ENCODE measurements at places on chromosomes 2 and 18.

GRCh38 chr2:58899692-58900091, 658.6 kb upstream of the FANCL start:
- DNase-seq = no peak

- no peak for DNase-seq
Measured at GRCh38 chr2:19541884-19542283, 183.5 kb upstream of the OSR1 start.

- DNase-seq = no peak
Measured at GRCh38 chr2:10230499-10230898, 72.2 kb upstream of the HPCAL1 start.

GRCh38 chr2:110101280-110101844, 14.3 kb downstream of the MALL start:
- no peak for DNase-seq

- DNase-seq = no peak
Measured at GRCh38 chr2:6723865-6724604, 141.7 kb downstream of the CMPK2 start.

GRCh38 chr2:219598308-219599078, 836 bp downstream of the STK11IP start:
- no peak for DNase-seq

DNA sequence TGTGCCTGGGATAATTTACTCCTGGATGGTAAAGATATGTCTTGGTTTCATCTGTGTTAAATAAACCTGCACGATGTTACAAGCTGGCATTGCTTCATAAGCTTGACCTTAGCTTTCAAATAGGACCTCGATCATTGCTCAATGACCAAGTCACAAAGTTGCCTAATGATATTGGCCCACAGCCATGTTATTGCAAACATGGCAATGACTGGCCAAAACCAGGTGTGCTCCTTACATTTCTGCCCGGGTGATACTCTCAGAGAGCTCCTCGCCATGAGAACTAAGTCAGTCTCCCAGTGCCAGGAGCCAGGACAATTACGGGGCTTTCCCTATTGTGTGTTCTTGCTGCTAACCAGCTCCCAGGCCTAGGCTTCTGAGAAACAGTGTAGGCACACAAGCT, 72.5 kb upstream of the CYP1B1 start:
- DNase-seq = no peak

DNA sequence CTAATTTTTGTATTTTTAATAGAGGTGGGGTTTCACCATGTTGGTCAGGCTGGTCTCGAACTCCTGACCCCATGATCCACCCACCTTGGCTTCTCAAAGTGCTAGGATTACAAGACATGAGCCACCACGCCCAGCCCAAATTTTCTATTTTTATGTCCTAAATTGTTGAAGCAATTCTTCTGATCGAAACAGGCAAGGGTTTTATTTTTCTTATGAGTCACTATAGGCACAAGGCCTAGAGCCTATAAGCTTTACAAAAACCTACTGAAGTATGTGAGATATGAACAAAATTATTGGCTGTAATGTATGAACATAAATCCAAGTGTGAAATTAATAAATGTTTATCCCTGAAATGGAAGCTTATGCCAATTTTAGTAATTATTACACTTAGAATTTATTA, 464.2 kb upstream of the NRP2 start:
- no peak for DNase-seq

DNA sequence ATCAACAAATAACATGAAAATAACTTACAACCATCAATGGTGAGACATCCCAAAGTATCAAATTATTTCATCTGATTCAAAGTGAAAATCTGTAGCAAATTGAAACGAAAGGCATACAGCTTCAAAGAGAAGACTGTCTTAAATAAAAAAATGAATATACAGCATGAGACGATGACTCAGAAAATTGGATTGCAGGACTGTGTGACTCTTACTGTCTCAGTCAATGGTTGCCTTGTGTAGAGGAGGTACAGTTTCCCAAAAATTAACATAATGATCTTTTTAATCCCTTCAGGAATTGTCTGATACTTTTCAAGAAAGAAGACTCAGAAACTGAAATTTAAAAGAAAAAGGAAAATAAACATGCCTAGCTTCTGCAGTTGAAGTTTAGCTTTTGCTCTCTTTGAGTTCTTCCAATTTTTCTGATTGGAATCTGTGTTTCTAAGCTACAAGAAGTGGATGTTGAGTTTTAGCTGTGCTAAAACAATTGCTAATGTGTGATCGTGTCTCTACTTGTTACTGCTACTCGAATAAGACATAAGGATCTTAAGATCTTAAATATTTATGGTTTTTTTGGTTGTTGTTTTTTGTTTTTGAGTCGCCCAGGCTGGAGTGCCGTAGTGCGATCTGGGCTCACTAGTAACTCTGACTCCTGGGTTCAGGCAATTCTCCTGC, 41.1 kb upstream of the EPB41L3 start:
- DNase-seq = no peak

GRCh38 chr18:63892566-63892965, 5.1 kb downstream of the SERPINB2 start:
- no peak for DNase-seq

DNA sequence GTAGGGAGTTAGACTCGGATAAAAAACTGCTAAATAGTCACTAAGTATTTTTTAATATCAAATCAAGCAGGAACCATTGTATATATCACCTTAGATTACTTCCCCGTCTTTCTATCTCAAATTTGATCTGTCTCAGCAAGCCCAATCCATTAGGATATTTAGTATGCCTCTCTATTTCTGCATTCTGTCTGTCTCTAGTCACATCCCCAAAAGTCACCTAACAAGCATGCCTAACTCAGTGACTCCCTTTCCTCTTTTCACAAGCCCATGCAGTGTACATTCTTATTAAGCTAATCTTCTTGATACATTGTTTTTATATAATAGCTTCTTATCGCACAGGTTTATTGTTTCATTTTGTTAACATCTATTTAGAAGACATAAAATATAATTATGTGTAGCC, 57.8 kb downstream of the PDE1A start:
- no peak for DNase-seq

- DNase-seq = no peak
Measured at GRCh38 chr2:128732976-128733431, 414.3 kb upstream of the HS6ST1 start.

GRCh38 chr18:26181343-26181826, 44.9 kb upstream of the TAF4B start:
- DNase-seq = no peak

- no peak for DNase-seq
Measured at GRCh38 chr2:27863146-27863545, 27.0 kb downstream of the RBKS start.

- DNase-seq = peak; percentile 95
Measured at GRCh38 chr2:42102024-42102590, 54.3 kb downstream of the PKDCC start.

- DNase-seq = no peak
Measured at GRCh38 chr2:172931256-172931894, 144.3 kb upstream of the MAP3K20 start.

DNA sequence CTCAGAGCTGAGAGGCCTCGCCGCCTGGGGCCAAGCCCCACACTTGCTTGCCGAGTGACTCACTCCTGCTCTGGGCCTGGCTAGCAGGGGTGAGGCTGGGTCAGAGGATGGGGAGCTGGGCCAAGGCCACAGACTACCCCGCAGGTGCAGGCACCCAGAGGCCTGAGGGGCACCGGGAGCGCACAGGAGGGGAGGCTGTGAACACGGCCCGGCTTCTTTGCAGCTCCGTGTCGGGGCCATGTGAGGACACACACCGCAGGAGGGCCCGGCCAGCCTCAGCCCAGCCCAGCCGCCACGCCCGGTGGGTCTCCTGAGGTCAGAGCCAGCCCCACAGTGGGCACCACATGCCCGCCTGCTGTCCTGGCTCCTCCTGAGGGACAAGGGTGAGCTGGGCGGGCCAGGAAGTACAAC, 8.4 kb downstream of the GPC1 start:
- DNase-seq = no peak

DNA sequence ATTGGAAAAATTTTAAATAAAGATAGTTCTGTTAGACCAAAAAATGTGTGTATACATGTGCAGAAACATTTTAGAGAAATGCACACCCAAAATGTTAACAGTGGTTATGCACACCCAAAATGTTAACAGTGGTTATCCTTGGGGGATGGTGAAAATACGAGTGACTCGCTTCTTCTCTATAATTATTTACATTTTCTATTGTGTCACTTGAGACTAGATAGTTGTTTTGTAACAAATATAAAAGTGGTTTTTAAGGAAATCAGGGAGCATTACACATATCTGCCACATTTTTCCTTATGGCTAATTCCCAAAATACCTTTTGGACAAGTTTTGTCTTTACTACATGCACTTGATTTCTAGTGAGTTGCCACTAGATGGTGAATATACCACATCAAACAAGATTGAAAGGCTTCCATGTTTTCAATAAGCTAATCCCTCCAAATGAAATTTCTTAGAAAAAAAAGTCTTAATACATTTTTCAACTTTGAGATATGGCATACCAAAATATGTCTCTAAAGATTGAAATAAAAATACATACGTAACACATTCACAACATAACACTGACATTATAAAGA, 9.0 kb upstream of the HIBCH start:
- DNase-seq = no peak

DNA sequence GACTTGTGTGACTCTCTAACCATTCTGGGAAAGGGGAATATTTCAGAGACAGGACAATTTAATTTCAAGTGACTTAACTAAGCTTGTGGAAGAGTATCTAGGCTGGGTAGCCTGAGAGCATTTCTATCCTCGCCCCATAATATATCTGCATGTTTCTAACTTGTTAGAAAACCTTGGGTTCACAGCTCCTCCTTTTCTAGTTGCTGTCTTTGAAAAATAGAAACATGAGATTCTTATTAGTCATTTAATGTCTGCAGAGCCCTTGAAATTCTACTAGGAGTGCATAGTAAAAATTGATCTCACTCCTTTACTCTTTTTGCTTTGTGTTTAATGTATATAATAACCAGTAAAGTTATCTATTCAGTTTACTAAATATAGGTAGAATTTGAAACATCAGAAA, 22.4 kb downstream of the CTLA4 start:
- no peak for DNase-seq

DNA sequence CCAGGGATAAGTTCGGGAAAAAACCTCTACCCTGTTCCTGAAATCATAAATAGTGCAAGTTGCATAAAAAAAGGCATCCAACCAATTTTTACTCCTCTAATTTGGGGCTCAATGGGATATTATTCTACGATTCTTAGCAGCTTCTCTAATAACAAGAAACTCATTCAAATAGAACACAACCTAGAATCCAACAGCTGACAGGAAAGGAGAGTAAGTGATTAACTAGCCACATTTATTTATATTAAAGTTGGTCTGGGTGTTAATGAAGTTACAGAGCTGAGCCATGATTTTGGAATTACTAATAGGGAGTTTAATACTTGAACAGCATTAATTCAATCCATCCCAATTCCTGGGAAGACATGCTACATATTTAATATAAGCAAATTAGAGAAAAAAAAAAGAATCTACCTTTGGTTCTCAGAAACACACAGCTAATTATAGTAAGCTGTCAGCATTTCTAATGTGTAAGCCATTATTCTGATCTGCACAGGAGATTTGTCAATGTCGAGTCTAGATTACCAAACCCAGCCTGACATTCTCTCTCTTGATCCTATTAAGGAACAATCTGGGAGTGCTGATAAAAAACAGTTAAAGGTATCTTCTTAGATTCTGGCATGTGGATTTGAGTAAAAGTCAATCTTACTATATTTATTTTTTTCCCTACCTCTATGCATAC, 267.7 kb downstream of the NBAS start:
- no peak for DNase-seq

DNA sequence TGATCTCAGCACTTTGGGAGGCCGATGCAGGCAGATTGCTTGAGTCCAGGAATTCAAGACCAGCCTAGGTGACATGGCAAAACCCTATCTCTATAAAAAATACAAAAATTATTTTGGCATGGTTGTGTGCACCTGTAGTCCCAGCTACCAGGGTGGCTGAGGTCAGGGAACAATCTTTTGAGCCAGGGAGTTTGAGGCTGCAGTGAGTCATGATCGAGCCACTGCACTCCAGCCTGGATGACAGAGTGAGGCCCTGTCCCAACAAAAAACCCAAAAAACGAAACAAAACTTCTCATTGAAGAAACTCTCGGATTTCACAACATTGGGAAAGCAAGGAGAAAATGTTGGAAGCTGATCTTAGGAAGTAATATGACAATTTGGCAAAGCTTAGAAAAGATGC, 317.3 kb upstream of the MGAT5 start:
- DNase-seq = no peak

DNA sequence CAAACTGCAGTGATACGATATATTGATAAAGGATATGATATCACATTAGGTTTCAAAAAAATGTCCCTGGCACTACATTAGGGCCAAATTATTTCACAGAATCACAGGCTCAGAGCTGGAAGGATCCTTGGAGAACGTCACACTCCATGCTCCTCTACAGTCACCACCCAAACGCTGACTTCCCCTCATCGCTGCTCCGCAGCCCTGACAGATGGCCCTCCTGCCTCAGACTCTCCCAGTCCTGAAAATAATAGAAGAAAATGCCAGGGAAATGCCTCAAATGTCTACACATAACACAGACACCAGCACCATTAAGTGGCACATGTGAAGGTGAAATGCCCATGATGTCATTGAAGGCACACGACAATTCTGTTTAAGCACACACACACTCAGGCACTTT, 72.0 kb downstream of the ZNF521 start:
- no peak for DNase-seq

DNA sequence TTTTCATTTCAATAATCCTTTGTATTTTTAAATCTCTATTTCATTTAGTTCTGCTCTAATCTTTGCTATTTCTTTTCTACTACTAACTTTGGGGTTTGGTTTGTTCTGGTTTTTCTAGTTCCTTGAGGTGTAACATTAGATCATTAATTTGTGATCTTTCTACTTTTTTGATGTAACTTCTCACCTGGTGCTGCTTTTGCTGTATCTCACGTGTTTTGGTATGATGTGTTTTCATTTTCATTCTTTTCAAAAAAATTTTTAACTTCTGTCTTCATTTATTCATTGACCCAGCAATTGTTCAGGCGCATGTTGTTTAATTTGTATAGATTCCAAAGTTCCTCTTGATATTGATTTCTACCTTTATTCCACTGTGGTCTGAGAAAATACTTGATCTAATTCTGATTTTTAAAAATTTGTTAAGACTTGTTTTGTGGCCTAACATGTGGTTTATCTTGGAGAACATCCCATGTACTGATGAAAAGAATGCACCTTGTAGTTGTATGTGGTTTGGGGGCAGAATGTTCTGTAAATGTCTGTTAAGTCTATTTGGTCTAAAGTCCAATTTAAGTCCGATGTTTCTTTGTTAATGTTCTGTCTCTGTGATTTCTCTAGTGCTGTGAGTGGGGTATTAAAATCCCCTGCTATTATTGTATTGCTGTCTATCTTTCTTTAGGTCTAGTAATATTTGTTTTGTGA, 17.3 kb upstream of the MALT1 start:
- no peak for DNase-seq
